ENCODE measurements at places on chromosomes 5 and 9.

GRCh38 chr5:134521841-134522240 lies 3.6 kb upstream of the JADE2 start:
- no peak for DNase-seq
- peaks cover 13% of the 10 kb centered on the region for H3K4me1 ChIP-seq
- H3K36me3 ChIP-seq: no peaks in the 10 kb centered on the region
- H3K4me3 ChIP-seq: no peak overlapping the region
- no peak overlapping the region for H3K27ac ChIP-seq
- peaks cover 3% of the 10 kb centered on the region for H3K27me3 ChIP-seq

GRCh38 chr5:176887252-176887849 lies 11.8 kb downstream of the HK3 start:
- no peaks in the 10 kb centered on the region for H3K36me3 ChIP-seq
- no peaks in the 10 kb centered on the region for H3K4me1 ChIP-seq
- no peak for DNase-seq
- H3K27me3 ChIP-seq: peaks cover 4% of the 10 kb centered on the region

- H3K27ac ChIP-seq: no peak within 1 kb of the TSS
- H3K36me3 ChIP-seq: no peaks in the 10 kb centered on the region
- peaks cover 63% of the 10 kb centered on the region for H3K27me3 ChIP-seq
- no peak within 1 kb of the TSS for H3K4me3 ChIP-seq
- H3K4me1 ChIP-seq: no peaks in the 10 kb centered on the region
Observed at GRCh38 chr5:147234825-147235635, at the start of gene STK32A. TSS of gene STK32A (plus strand) at chr5:147235026. CDS start at chr5:147239635, 4,609 bp downstream.

DNA sequence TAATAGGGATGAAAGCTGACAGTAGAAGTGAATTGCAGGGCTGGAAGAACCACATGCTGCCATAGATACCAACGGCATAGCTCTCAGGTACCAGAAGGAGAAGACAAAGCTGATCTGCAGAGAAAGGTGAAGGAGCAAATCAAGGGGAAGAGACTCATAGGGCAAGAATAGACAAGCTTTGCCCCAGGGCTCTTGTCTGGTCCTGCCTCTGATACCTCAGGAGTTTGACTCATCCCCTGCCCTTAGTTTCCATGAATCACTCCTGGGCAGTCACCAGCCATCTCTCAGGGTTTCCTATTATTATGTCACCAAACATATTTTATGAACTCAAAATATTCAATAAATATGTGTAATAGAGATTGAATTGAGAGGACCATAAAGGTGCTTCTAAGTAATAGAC lies 800.9 kb downstream of the DNAH5 start:
- DNase-seq: no peak
- H3K36me3 ChIP-seq: no peaks in the 10 kb centered on the region
- H3K27me3 ChIP-seq: no peaks in the 10 kb centered on the region
- no peak overlapping the region for H3K4me3 ChIP-seq

GRCh38 chr9:18184401-18184800 lies 289.6 kb upstream of the ADAMTSL1 start:
- H3K27ac ChIP-seq: no peak overlapping the region
- H3K36me3 ChIP-seq: no peaks in the 10 kb centered on the region
- H3K27me3 ChIP-seq: no peaks in the 10 kb centered on the region
- no peaks in the 10 kb centered on the region for H3K4me1 ChIP-seq
- no peak for DNase-seq

- H3K4me3 ChIP-seq: no peak overlapping the region
- H3K27ac ChIP-seq: no peak overlapping the region
- H3K4me1 ChIP-seq: no peaks in the 10 kb centered on the region
- no peaks in the 10 kb centered on the region for H3K27me3 ChIP-seq
Observed at GRCh38 chr9:83569326-83569725, 31.1 kb upstream of the FRMD3 start.

- H3K36me3 ChIP-seq: no peaks in the 10 kb centered on the region
- H3K4me3 ChIP-seq: no peak overlapping the region
- peaks cover 16% of the 10 kb centered on the region for H3K27me3 ChIP-seq
- no peak for DNase-seq
- peaks cover 5% of the 10 kb centered on the region for H3K4me1 ChIP-seq
Observed at GRCh38 chr9:108816037-108816436, 39.7 kb downstream of the ACTL7B start.

DNA sequence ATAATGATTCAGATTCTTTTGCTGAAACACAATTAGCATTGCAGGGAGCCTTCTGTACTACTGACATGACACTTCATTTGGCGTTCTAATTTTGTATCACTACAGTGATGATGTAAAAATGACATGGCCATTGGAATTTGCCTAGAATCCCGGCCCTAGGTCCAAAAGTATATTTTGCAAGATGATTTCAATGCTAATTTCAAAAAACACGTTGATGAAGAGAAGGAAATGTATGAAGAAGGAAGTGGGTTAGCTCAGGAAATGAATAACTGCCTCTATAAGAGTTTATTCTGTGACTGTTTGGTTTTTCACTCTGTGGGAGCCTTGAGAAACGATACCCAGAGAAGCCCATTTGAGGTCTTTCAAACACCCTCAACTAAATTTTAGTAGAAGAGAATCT lies 59.3 kb downstream of the OSTF1 start:
- peak overlapping the region; percentile 73 for H3K27ac ChIP-seq
- no peak overlapping the region for H3K4me3 ChIP-seq
- no peak for DNase-seq
- H3K27me3 ChIP-seq: no peaks in the 10 kb centered on the region

GRCh38 chr5:107772418-107773310 lies 101.9 kb upstream of the EFNA5 start:
- H3K27ac ChIP-seq: no peak overlapping the region
- DNase-seq: no peak
- H3K27me3 ChIP-seq: peaks cover 13% of the 10 kb centered on the region
- no peaks in the 10 kb centered on the region for H3K36me3 ChIP-seq
- no peaks in the 10 kb centered on the region for H3K4me1 ChIP-seq
- H3K4me3 ChIP-seq: no peak overlapping the region

GRCh38 chr9:96883922-96884321 lies 29.6 kb upstream of the ZNF782 start:
- no peak overlapping the region for H3K4me3 ChIP-seq
- H3K4me1 ChIP-seq: no peaks in the 10 kb centered on the region
- peaks cover 8% of the 10 kb centered on the region for H3K27me3 ChIP-seq
- no peak for DNase-seq
- H3K27ac ChIP-seq: no peak overlapping the region

DNA sequence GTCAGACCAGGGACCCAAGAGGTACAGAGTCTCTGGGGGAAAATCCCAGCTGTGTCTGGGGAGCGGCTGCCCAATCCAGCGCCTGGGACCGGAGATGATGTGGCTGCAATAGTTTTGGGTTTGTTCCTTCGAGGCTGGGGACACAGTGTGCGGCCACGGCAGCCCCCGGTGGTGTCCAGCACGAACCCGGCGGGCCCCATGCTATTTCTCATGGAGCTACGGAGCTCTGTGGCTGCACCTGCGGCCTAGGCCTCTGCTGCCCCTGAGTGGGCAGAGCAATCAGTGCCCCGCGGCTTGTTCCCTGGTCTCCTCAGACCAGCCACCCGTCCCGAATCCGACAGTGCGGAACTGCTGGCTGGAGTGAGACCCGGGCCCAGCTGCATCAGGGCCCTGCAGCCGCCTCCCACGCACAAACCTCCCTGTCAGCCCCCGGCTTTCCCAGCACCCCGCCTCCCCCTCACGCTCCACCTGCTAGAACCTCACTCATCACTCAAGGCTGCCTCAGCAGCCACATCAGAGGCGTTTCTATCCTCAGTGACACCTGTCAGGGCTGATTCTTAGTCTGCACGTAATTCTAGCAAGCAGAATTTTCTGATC lies 29.0 kb downstream of the SARDH start:
- no peak overlapping the region for H3K4me3 ChIP-seq
- H3K36me3 ChIP-seq: no peaks in the 10 kb centered on the region
- H3K27ac ChIP-seq: no peak overlapping the region
- peaks cover 16% of the 10 kb centered on the region for H3K4me1 ChIP-seq
- H3K27me3 ChIP-seq: no peaks in the 10 kb centered on the region

GRCh38 chr9:124284940-124285441 lies 27.2 kb downstream of the NEK6 start:
- no peak overlapping the region for H3K27ac ChIP-seq
- no peak for DNase-seq

GRCh38 chr9:4197548-4197947 lies 102.3 kb downstream of the GLIS3 start:
- peak; percentile 6 for DNase-seq
- H3K36me3 ChIP-seq: peaks cover 36% of the 10 kb centered on the region
- H3K4me3 ChIP-seq: no peak overlapping the region
- no peak overlapping the region for H3K27ac ChIP-seq
- no peaks in the 10 kb centered on the region for H3K4me1 ChIP-seq
